Right ventricle myocardium inferior (tissue), 1 donor: ENCODE measurements at places on chromosomes 3 and 15. TPM values are rescaled to one million over a fixed set of nuclear protein-coding genes. Genes with fewer than 3 reads are reported as not detected.

Gene LSAMP
- 5.0 TPM for total RNA-seq

Gene ANKRD34C
- 0.11 TPM for total RNA-seq

Gene FBN1
- 41.0 TPM for total RNA-seq

Gene STRIT1
- total RNA-seq = 0.84 TPM

DNA sequence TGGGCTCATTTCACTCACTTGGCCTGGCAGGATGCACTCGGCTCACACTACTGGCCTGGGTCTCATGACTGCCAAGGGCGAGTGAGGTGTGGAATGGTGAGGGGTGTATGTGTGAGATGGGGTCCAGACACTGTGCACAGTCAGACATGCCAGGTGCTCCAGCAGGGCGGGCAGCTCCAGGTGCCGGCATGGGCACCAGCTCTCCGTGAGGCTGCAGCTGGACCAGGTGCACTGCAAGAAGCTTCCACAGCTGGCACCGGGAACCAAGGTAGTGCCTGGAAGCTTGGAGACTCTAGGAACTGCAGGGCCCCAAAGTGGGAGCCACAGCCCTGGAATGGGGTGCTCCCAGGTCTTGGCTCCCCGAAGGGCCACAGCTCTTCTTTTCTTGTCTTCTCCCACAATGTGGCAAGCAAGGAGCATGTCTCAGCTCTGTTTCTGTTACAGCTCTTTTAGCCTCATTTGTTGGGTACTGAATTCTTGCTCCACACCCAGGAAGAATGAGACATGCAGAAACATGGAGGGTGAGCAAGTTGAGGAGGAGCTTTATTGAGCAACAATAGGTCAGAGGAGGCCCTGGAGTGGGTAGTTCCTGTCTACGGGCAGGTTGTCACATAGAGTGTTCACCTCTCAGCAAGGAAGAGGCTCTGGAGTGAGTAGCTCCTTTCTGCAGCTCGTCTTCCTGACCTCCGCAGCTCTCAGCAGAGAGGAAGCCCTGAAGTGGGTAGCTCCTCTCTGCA, 762.8 kb downstream of the CADM2 start:
- peak; percentile 18 for DNase-seq

DNA sequence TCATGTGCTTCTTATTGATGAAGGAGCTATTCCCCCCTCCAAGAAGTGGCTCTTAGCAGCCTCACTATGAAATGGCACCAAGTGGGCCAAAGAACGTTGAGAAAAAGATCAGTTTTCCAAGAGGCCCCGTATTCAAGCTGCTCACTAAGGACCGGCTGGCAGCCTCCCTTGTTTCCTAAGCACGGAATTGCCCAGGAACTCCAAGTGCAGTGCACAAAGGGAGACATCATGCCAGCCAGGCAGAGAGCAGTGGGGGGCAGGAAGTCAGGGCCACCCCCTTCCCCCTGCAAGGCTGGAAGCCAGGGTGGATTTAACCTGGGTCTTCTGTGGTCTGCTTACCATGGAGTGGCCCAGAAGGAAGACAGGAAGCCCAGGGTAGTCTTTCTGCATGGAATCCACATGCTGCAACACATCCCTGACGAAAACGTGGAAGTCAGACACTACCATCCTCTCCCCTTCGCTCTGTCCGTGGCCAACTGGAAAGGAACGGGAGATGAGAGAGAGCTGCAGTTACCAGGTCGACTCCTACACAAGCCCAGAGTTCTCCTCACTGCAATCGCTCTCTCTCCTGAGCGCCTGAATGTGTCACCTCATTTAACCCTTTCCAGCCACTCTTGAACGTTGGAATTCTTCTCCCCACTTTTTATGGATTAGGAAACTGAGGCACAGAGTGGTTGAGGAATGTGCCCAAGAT, 49.5 kb downstream of the ABTB1 start:
- no peak for DNase-seq

DNA sequence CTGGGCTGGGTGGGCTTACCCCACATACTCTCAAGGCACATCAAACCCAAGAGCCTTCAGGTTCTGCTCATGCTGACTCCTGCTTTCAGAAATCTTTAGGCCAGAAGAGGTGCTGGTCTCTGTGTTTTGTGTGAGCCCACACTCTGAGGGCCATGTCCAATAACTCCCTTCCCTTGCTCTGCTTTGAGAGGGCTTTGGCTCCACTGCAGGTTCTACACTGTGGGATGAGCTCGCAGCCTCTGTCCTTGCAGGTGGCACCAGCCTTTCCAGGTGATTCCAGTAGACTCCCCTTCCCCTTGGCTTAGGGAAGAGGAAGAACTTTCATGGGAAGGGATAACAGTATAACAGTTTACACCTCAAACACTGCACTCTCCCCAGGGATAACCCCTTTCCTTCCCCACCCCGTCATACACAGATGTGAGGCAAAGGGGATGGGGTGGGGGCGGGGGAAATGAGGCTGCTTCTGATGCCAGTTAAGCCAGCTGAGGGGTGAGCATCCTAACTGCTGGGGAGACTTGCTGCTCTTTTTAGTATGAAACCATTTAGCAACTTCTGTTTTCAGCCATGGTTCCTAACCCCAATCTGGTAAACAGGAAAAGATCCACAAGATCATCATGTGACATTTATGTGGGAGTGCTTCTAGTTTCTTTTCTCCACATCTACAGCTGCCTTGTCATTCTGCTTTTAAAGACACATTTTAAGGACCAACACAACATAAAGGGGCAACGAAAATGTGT, 262.4 kb downstream of the SLC9A9 start:
- no peak for DNase-seq
